DMS53 (cell line): ENCODE measurements at places on chromosomes 2 and 18.
A peak's percentile ranks its signal among the peaks of the same experiment; 100 is the strongest.

DNA sequence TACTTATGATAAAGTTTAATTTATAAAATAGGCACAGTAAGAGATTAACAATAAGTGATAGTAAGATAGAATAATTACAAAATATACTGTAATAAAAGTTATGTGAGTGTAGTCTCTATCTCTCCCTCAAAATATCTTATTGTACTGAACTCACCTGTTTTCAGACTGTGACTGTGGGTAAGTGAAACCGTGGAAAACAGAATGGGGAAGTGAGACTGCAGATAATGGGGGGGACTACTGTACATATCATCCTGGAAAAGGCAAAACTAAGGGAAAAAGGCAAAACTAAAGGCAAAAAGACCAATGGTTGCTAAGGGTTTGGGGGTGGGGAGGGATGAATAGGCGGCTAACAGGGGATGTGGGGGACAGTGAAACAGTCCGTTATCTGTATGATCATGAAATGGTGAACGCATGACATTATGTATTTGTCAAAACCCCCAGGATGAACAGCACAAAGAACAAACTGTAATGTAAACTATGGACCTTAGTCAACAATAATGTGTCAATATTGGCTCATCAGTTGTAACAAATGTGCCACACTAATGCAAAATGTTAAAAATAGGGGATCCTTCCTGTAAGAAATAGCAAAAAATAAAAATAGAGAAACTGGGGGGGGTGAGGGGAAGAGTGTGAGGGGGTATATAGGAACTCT lies 93.8 kb downstream of the EPB41L3 start:
- DNase-seq = peak; percentile 42

GRCh38 chr2:27051902-27052645 lies 606 bp downstream of the AGBL5 start:
- peak; percentile 49 for DNase-seq

DNA sequence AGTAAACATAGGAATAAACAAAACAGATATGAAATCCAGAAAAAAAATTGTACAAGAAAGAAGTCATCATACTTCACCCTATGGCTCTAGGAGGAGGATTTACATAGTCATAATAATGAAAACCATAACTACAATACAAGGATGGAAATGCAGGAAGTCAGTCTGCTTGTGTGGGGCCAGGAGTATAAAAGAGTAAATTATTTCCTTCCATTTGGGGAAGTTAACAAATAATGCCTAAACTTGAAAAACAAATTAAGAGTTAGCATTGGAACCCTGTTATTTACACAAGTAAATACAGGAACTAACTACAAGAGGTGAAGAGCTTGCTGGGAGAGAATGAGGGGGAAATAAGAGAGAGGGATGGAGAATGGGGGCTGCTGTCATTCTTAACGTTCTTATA lies 15.4 kb downstream of the TMEM163 start:
- DNase-seq = no peak

DNA sequence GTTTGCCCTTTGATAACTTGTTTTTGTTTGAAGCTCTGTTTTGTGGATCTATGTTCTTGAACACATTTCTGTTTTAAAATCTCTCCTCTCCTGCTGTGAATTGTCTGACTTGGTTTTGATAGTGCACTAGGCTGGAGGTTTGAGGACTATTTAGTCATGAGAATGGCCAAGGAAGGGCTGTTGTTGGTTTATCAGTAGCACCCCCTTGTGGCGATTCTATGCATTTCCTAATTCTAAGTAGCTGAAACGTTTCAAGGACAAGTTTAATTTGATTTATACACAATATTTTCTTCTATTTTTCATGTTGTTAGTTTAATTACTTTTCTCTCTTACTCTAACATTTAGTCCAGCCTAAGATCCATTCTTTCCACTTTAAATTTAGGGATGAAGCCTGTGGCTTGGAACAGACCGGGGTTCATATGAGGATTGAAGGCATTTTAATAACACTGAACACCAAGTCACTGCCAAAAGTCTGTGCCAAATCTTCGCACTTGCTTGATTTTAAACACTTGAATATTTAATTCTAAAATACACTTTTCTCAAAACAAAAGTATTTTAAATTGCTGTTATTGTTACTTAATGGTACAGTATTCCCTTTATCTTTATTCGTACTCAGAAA lies 166.0 kb downstream of the SOCS6 start:
- peak; percentile 89 for DNase-seq

GRCh38 chr2:126527836-126528490 lies 128.0 kb upstream of the GYPC start:
- DNase-seq = peak; percentile 78

GRCh38 chr2:114156366-114157056 lies 266.6 kb downstream of the ACTR3 start:
- no peak for DNase-seq

DNA sequence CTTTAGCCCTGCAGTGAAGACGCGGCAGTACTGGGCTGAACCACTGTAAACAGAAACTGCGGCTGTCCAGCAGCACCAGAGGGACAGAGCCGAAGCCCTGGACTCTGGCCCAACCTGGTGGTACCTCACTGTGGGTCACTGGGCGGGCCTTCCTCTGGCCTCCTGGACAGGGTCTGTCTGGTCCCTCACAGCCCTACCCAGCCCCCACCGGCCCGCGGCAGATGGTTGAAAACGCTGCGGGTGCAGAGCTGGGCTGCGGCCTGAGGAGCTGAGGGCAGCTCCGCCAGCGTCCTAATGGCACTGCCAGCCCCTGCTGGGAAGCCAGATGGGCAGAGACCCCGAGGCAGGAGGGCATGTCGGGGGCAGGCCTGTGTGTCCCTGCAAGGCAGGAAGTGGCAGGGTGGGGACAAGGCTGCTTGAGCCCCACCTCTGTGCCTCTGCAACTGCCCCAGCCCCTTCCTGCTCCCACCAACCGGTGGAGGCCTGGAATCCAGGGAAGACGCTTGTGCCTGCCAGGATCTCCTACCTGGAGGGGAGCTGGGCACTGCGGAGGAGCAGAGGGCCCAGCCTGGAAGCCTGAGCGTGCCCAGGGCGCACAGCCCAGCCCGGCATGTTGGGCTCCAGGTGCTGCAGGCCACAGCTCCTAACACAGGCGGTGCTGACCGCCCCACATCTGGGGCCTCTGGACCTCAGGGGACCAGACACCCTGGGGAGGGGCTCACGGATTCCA lies 36.3 kb downstream of the HS6ST1 start:
- DNase-seq = no peak

DNA sequence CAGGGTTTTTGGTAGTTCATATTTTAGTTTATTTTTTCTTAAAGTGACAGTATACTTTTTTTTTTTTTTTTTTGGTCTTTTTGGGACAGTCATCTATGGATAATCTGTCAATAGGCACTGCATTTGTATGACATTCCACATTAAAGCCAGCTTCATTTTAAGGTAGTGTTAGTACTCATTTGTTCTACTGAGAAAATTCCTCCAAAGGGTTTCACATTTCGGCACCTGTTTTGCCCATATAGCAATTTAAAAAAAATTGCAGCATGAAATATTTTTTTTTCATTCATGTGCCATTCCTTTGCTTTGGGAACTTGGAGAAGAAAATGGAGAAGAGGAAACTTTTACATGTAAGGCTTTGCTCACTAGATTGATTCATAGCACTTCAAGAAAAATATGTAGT lies 276.3 kb upstream of the TCF4 start:
- no peak for DNase-seq

- peak; percentile 90 for DNase-seq
These were observed 21.7 kb downstream of the DDX18 start for GRCh38 chr2:117835990-117836760.

DNA sequence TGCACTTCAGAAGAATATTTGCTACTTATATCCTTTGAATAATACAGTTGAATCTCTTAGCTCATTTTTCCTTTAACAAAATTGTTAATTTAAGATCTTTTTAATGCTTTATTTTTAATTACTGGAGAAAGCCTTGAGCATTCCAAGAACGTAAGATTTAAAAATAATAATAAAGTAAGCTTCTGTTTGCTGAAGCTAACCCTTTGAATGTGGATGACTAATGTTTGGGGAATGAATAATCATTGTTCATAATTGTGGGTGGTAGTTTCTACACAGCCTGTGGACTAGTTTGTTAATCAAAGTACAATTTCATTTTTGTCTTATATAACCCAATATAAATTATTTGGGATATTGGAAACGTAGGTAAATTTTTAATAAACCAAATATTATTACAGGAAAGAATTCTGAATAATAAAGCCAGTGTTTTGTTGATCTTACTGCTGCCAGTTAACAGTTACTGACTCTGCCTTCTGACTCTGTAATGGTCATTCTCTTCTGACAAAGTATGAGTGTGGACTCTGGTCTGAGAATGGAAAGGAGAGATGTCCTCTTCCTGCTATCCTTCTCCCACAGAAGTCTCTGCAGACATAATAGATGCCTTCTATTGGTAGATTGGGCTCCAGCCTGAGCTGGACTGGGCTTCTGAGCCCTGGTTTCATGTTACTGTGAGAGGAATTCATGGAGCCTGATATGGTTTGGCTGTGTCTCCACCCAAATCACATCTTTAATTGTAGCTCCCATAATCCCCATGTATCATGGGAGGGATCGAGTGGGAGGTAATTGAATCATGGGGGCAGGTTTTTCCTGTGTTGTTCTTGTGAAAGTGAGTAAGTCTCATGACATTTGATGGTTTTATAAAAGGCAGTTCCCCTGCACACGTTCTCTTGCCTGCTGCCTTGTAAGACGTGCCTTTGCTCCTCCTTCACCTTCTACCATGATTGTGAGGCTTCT lies 292.7 kb upstream of the SLC39A10 start:
- DNase-seq = peak; percentile 25

DNA sequence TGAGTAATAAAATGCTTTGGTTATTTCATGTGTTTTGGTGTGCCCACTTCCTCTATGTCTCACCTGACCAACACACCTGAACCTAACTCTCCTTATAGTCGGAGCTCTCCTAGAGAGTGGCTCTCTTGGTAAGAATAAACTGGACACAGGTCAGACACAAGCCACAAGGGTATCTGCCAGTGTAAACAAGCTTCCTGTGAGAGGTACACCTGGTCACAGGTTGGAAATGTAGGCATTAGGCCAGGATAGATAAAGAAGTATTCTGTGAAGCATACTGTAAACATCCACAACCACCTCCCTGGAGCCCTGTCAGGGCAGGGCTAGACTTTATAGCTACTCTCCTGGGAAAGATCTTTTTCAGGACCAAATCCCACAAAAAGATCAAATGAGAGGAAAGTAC lies 69.4 kb downstream of the ZDBF2 start:
- DNase-seq = peak; percentile 51

DNA sequence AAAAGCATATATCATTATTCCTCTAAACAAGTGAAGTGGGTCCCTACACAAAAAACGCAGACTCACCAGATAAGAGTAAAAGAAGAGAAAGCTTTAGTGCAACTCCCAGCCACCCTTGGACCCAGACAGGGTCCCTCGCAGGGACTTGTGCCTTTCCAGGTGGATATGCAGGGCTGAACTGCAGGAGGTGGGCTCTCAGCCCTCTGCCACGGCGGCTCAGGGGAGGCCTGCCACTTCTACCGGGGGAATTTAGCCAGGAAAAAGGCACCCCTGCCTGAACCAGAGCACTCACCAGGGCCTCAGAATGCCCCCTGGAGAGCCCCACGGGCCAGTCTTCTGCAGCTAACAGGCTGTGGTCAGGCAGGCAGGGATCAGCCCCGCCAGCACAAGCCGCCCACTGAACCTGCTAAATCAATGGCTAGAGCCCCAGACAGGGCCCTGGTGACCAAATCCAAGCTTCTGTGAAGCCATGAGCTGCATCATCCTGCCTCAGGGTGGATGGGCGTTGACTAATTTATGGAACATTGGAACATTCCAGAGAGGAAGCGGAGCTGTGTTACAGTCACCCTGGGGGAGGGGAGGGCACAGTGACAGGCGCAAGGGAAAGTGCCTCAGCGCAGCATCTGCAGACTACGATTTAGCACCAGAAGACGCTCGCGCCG lies 209.3 kb downstream of the EIPR1 start:
- DNase-seq = no peak

DNA sequence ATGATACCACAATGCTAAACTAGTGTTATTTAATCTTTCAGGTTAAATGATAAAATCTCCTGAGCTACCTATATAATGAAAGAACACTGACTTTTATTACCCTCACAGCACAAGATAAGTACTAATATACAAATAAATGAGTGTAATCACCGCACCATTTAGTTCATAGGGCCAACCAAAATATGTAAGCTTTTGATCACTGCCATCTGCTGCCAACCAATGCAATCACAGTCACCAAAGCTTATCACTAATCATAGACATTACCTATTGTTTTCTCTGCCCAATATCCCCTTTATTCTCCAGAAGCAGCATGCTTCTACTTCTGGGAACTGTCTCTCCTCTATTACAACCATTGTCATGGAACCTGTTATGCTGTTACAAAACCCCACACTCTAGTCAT lies 151.6 kb upstream of the LRATD1 start:
- peak; percentile 9 for DNase-seq

DNA sequence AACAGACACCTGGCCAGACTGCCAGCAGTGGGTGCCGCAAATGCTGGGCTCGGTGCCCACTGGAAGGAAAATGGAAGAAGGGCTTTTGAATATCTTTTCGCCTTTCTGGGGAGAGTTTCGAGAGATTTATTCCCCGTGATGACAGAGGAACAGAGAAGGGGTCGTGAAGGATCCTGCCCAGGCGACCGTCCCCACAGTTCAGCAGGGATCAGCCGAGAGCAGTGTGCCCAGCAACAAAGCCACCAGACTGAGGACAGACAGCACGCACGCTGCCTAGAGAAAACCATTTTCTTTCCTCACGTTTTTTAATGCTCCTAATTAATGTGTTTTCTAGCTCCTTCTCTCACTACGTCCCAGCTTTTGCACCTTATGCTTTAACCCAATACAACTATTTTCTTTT lies 47.7 kb downstream of the XRCC5 start:
- no peak for DNase-seq

DNA sequence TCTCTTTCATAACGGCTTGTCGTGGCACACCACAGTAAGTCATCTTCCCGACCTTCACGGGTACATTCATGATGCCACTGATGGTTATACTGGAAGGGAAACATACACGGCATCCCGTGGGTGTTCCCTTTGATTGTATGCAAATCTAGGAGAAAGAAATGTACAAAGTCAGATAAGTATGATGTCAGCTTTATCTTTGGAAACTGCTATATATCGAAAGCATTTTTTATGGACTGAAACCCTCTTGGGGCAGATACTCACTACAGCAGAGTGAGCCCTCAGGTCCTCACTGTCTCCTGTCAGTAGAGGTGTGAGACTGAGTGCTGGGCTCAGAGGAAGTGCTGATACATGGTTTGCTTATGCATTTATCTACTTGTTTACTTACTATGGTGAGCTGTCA lies 20.4 kb downstream of the PLA2R1 start:
- DNase-seq = no peak

DNA sequence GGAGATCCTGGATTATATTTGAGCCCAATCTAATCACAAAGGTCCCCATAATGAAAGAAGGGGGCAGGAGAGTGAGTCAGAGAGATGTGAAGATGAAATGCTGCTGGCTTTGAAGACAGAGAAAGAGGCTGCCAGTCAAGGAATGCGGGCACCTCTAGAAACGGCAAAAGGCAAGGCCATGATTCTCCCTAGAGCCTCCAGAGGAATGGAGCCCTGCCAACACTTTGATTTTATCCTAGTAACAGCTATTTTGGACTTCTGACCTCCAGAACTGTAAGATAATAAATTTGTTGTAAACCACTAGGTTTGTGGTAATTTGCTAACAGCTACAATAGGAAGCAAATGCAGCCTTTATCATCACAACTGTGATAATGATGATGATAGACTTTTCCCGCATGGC lies 32.9 kb downstream of the LBH start:
- DNase-seq = no peak
